ENCODE measurements at places on chromosomes 16 and 17.

DNA sequence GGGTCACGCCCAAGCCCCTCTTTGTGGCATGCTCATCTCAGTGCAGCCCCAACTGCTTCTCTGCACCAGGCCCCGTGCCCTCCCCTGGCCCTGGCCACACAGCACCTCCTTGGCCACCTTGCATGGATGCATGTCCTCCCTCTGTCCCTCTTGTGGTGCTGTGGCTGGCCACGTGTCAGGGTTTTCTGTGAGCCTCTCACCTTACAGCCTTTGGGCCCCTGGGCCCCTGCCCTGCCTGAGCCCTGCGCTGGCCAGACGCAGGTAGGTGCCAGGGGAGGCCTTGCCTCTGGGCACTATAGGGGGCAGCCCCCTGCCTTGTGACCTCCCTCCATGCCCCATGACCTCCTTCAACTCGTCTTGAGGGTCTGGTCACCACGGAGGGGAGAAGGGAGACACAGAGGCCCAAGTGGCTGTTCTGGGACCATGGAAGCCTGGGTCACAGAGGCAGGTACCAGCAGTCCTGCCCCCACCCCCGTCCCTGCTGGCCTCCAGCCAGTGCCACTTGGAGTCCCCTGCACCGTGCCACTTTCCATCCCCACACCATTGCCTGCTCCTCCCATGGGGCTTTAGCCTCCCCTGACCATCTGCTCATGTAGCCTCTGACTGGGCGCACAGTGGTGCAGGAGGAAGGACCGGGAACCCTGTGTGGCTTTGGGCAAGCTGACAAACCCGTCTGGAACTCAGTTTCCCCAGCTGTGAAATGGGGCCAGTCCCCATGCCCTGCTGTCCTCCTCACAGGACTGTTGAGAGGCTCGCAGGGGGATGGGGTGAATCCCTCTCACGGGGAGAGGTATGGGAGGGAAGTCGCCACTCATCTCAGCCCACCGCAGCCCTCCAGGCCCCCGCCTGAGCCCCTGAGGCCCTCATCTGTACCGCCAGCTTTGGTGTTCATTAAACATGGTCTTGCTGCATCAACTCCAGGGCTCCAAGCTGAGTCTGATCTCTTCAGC, 11.5 kb upstream of the ATP6V0C start:
- no peak for DNase-seq

DNA sequence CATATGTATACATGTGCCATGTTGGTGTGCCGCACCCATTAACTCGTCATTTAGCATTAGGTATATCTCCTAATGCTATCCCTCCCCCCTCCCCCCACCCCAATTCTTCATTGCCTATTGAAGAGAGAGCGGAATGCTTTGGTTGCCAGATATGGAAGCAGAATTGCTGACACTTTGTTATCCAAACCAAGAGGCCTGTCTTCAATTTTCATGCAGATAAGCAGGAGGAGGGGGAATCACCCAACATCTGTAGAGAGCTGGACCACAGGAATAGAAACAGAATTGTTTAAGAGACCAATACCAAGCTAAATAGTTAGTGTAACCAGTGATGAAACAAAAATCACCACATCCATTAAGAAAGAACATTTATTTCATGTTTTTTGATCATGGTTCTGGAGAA, 7.1 kb downstream of the ASPA start:
- DNase-seq: no peak

DNA sequence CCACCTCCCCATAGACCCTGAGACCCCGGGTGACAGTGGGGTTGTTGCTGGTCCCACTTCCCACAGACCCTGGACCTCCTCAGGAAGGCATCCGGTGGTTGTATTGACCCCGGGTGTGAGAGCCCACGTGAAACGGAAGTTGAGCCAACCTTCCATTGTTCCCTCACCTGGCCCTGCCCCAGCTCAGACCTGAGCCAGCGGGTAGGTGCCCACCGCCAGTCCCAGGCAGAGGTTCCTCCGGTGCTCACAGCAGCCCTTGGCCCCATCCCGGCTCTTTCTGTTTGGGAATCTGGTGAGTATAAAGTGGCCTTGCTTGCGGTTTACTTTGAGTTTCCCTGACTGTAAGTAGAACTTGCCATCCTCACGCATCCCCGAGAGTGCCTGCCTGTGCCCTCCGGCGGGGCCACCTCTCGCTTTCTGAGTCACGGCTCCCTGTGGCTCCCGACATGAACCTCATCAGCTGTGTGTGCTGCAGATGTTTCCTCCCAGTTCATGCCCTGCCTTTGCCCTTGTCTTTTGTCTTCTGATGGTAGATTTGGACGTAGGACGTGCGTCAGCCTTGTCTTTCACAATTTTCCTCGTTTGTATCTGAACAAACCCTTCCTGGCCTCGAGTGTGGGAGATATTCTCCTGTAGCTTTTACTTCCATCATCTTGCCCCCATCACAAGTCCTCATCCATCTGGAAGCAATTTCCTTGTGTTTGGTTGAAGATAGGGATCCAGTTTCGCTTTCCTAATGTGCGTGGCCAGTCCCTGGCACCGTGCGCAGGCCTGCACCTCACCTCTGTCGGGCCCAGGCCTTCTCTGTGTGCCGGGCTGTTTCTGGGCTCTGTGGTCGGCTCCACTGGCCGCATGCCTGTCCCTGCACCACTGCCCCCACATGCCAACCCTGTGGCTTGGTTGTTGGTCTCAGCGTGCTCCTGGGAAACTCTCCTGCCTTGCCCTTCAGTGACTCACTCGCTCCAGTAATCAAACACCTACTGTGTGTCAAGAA, 76.0 kb downstream of the METRNL start:
- DNase-seq: no peak

DNA sequence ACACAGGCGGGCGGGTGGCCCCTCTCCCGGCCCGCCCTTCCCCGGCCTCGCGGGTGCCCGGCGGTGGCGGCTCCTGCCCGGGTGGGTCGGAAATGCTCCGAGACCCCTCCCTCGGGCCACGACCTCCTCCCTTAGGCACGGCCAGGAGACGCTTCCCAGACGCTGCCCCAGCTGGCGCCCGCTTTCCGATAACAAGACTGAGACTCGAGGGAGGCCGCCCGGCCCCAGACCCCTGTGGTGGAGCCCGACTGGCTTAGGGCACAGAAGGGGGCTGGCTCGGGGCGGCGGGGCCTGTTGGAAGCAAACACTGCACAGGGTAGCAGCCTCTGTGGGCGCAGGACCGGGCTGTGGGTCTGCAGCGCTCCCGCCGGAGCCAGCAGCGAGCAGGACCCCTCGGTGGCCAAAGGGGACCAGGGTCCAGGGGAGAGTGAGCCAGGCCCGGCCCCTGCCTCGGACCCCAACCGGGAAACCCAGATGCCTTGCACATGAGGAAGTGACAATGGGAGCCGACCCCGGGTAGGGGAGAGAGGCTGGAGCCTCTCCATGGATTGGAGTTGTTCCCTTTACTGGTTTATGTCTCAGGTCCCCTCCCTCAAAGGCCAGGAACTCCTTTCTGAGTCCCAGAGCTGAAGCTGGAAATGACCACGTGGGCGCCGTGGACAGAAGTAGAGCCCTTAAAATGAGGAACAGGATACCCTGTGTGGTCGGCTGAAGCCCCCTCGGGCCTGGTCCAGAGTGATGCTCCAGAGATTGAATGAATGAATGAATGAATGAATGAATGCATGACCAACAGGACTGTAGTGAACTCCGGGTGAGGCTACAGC, 19.8 kb upstream of the ADCY7 start:
- no peak for DNase-seq

DNA sequence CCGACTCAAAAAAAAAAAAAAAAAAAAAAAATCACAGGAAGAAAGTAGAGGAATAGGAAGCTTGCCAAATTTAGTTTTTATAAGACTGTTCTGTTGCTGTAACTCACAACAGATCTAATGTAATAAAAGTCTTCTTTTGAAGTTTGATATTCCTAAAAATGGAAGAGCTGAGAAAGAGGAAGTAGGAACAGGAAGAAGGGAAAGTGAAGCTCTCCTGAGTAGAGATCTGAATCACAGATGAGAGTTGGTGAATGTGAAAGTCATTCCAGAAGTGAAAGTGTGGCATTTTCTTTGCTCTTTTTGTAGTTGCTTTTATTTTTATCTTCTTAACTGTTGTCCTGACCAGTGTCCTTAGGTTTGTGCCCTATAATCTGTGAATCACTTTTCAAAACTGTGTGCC, 2.1 kb downstream of the NMT1 start:
- no peak for DNase-seq

GRCh38 chr16:89536886-89537548, 23.5 kb upstream of the RPL13 start:
- no peak for DNase-seq

- no peak for DNase-seq
These were observed 185.9 kb downstream of the KCNJ2 start for GRCh38 chr17:70355185-70355584.
